ENCODE measurements at places on chromosomes 4 and X.

DNA sequence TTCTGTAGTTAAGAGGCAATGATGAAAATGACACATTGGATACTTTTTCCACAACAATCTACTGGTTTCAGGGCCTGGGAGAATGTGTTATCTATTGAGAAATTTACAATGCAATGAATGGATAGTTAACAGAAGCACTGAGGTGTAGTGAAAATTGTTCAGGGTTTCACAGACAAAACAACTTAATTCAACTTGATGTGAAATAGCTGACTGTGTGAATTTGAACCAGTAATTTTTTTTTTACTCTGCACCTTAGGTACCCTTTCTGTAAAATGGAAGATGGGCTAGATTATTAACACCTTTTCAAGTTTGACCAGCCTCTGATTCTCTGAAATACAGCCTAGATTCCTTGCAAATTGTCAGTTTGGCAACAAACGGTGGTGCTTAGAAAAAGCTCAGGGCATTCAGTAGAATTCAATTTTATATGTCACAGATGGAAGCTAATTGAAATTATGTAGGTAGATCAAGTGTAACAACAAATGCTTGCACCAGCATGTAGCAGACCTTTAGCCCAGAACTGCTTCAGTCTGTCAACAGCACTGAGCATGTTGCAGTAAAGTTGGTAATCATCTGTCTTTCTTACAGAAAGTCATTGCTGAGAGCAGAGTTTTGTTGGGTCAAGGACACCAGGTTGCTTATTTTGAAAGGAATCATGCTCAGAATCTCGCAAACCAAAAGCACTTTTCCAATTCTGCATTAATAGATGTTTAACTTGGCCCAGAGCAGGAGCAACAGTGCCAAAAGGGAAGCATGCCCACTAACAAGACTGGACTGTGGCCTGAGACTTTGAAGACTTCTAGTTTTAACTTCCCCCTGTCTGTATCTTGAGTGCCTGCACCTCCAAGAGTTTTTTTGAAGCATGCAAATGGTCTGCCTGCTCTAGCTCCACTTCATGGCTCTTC, 526.6 kb downstream of the PACRGL start:
- DNase-seq = no peak

DNA sequence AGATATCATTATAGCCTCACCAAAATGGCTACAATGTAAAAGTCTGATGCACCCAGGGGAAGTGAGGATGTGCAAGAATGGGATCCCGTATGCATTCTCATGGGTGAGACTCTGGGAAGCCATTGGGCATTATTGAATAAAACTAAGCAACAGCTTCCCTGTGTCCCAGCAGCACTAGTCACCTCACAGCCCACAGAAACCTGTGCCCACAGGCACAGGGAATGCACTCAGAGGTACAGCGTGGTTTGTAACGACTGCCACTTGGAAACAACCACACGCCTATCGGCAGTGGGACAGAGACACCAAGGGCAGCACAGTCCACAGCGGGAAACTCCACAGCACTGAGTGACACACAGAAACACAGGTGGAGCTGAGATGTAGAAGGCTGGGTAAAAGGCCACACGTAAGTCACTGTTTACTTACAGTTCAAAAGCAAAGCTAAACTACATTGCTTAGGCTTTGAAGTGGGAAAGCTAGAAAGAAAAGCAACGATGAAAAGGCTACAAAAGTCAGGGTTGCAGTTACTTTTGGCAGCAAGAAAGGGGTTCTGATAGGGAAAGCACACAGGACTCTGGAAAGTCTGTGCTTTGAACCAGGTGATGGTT, 69.2 kb downstream of the HAUS3 start:
- DNase-seq = no peak

DNA sequence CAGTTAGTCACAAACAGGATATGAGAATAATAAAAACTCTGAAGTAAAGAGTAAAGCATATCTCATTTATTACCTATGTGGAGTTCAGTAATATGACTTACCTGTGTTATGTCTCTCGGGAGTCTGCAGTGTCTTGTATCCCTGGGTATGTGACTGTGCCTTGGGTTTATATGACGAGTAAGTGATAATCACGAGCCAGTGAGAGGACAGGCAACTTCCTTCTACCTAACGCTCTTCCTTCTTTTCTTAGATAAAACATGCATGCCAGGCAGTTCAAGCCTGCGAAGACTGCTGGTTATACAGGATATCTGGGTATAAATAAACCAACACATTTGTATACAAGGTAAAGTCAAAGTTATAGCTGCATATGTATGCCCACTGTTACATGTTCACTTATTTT, at the start of gene HPGDS:
Gene HPGDS, minus strand, starts transcription at position 143 of the 400 bp plus-strand sequence. CDS start 8,207 bp downstream, outside the sequence.
- DNase-seq = peak; percentile 62

GRCh38 chr4:2424581-2424980, 5.8 kb downstream of the CFAP99 start:
- no peak for DNase-seq

GRCh38 chr4:2881431-2881830, 37.8 kb downstream of the ADD1 start:
- no peak for DNase-seq

DNA sequence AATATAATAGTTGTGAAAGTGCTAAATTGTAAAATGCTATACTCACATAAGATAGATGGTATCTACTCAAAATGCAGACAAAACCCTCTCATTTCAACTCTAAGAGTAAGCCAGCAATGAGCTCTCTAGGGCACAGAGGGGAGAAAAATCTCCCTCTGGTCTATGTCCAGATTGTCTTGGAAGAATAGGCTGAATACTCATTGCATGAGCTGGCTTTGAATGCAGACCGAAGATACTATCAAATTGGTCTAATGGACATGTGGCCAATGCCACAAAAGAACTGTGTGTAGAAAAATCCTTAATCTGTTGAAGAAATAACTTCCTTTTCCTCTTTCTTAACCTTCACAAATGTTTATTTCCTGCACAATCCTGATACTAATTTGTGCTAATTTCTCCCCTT, 3.5 kb downstream of the ZXDA start:
- peak; percentile 26 for DNase-seq

- DNase-seq = peak; percentile 39
Measured at GRCh38 chrX:109943740-109944092, 59.2 kb upstream of the TMEM164 start.

DNA sequence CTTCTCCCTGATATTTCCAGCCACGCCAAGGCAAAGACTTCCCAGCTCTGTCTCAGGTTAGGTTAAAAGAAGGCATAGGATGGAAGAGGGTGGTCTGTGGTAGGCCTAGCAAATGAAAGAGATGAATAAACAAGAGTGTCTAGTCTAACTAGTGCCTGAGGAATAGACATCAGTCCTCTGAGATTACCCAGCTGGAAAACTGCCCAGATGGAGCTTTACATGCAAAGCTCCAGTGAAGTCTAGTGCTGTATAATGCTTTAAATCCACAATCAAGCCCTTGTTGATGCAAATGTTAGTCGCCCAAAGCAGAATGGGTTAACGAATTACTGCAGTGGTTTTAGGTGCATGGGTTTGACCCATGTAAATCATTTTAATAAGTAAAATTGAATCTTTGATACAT, 24.8 kb upstream of the GUCY1B1 start:
- DNase-seq = no peak

DNA sequence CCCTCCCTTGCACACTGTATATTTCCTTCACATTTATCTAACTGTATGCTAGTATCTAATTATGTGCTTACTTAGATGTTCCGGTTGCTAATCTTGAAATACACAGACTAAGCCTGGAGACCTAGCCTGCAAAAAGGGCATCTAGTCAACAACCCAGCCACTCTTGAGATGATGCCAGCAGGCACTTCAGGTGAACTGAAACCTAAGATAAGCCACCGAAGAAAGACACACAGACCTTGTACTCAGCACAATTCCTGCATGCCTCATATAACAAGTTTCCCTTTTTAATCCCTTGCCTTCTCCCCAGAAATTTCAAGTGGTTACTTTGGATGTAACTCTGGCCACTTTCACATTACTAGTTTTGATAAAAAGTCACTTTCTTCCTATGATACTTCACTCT, 2506.6 kb downstream of the ARAP2 start:
- no peak for DNase-seq

- DNase-seq = no peak
Measured at GRCh38 chrX:40092808-40093435, 4.8 kb downstream of the BCOR start.

GRCh38 chrX:120857240-120857639, 18.4 kb downstream of the CT47B1 start:
- no peak for DNase-seq

GRCh38 chr4:159169404-159170302, 66.8 kb downstream of the RAPGEF2 start:
- no peak for DNase-seq

DNA sequence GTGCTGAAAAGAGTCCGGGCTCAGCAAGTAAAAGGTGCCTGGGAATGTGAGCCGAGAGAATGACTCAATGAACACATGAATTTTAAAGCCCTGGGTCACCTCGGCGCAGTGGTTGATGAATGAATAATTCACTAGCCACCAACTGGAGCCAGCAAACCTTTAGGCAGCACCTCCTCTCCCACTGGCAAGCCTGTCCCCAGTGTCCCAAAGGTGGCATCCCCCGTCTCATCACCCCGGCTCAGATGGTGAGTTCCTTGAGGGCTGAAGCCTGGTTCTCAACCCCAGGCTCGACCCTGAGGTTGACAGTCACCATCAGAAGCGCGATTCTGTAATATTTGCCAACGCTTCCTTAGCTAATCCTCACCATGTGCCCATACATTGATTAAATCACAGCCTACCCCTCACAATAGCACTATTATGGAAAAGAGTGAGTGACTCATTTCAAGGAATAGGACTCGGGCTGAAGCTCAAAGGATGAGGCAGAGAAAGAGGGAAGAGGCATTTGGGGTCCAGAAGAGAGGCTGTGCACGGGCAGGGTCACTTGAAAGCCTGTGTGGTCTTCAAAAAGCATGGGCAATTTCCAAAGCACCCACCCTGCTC, 2.7 kb upstream of the CCNQ start:
- no peak for DNase-seq

- DNase-seq = no peak
Measured at GRCh38 chr4:162056990-162057389, 106.8 kb downstream of the FSTL5 start.

GRCh38 chrX:134782796-134783195, 124.5 kb upstream of the PLAC1 start:
- DNase-seq = peak; percentile 60

GRCh38 chr4:95742179-95742578, 97.7 kb upstream of the PDHA2 start:
- DNase-seq = no peak

DNA sequence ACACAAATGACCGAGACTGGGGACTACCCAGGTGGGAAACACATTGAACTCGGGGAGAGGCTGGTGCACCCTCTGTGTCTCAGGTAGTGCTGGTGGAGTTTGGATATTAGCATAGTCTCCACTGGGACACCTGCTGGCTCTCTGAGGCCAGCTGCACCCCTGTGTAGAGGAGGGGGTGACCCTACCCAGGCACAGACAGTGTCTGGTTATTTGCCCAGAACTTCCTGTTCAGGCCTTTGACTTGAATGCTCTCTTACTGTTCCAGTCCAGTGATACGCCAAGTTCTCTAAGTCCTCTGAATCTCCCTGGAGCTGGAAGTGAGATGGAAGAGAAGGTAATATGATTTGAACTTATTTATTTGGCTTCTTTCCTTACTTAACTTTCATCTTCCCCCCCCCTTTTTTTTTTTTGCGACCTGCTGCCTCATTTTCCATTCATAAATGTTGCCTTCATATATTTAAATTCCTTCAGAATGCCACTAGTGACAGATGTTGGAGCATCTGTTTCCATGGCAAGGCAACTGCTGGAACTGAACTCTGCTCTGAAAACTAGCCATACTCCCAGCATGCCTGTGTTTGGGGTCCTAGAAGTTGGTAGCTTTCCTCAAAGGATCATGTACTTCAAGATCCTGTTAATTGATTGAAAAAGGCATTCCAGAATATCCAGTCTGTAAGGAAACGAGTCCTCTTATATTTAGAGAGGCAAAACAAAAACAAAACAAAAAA, 76.7 kb downstream of the AASDH start:
- DNase-seq = no peak

DNA sequence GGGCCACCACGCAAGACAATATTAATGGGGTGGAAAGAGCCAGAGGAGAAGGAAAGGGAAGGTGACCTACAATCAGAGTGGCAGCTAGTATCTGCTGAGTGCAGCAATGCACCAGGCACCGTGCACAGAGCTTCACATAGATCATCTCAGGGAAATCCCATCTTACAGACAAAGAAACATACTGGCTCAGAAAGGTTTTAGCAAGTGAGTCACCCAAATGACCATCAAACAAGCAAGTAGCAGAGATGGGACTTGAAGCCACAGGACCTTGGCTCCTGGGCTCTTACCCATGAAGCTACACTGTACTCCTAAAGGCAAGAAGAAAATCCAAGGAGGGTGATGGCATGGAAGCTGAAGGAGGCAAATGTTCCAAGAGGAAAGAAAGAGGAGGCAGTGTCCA, 6.8 kb downstream of the ANXA5 start:
- no peak for DNase-seq

GRCh38 chr4:186954509-186954908, 230.9 kb upstream of the FAT1 start:
- DNase-seq = no peak

- no peak for DNase-seq
Measured at GRCh38 chrX:17939724-17940123, 78.6 kb upstream of the RAI2 start.

DNA sequence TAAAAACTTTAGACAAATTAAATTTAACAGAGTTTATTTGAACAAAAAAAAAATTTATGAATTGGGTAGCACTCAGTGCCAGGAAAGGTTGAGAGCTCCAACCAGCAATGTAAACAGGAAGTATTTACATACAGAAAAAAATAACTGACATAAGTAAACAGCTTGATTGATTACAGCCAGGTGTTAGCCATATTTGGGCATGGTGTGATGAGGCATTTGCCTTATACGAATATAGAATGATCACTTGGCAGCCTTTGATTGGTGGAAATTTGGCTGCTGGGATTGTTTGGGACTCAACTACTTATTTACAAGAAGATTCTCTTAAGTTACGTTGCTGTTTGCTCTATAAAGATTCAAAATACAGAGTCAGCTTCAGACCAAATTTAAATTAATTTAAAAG, 172.0 kb downstream of the ADAM29 start:
- DNase-seq = no peak

- no peak for DNase-seq
Measured at GRCh38 chr4:129335276-129335675, 239.3 kb downstream of the C4orf33 start.

DNA sequence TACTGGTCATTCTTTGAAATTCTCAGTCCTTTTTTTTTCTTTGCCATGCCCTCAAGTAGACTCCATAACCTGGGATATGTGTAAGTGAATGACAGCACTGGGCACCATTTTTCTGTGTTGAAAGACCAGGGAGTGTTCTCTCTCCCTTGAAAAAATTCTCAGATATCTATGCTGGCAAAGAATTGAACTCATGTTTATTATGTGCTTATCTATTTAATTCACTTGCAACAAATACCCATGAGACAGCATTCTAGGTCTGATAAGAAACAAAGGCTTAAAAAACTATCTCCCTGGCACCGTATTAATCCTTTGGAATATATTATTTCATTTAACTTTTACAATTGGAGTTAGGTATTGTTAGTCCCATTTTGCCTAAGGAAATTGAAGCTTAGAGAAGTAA, 36.7 kb downstream of the LARP7 start:
- DNase-seq = peak; percentile 79

DNA sequence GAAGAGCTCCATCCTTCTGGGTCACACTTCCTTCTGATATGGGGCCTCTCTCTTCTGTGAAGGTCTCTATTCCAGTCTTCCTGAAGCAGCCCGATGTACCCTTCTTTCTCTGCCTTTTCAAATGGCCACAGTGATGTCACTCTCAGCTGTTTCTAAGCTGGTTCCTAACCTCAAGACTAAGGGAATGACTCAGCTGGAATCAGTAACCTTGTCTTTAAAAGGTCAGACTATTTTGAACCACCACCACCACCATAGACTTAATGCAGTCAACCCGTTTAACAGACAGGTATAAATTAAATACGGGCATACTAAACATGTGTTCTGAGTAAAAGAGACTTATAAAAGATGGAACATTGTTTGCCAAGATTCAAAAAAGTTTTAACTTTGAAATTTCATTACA, 121.0 kb downstream of the PPA2 start:
- DNase-seq = peak; percentile 14
